ENCODE measurements at places on chromosomes 11 and 22. TPM values are rescaled to one million over a fixed set of nuclear protein-coding genes. Genes with fewer than 3 reads are reported as not detected.

The HTR3A gene
- 0.18 TPM for total RNA-seq

The ABTB2 gene
- 12.5 TPM for total RNA-seq

The SYT7 gene
- 39.7 TPM for total RNA-seq

The BIRC3 gene
- total RNA-seq, result 7.0 TPM

The VPS51 gene
- total RNA-seq, result 70.1 TPM

Data from left cardiac atrium (tissue), 4 donors.